ENCODE measurements at places on chromosomes 13 and 19.

- no peak for DNase-seq
Observed at GRCh38 chr19:11964496-11964857, 363 bp upstream of the ZNF763 start.

- no peak for DNase-seq
Observed at GRCh38 chr19:42203700-42204099, 13.8 kb downstream of the DEDD2 start.

DNA sequence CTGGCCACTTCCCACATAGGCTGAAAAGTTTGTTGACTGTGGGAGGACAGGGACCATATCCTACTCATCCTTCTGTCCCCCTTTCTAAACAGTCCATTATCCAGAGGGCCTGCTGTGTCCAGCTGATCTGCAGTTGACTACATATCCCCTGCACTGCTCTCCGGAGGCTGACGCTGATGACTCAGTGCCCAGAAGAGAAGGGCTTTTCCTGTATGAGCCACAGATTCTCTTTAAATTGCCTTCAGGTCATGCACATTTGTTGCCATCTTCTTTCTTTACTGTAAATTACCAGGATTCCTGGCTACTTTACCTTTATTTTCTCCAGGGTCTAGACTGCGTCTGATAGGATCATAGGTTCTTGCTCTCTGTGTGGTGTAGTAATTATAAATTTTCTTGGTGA is 125.2 kb downstream of the LACC1 start:
- peak; percentile 84 for DNase-seq

GRCh38 chr19:30662211-30662861 is 290.2 kb downstream of the ZNF536 start:
- peak; percentile 10 for DNase-seq

GRCh38 chr19:5037936-5038335 is 69.0 kb downstream of the KDM4B start:
- DNase-seq, result no peak

DNA sequence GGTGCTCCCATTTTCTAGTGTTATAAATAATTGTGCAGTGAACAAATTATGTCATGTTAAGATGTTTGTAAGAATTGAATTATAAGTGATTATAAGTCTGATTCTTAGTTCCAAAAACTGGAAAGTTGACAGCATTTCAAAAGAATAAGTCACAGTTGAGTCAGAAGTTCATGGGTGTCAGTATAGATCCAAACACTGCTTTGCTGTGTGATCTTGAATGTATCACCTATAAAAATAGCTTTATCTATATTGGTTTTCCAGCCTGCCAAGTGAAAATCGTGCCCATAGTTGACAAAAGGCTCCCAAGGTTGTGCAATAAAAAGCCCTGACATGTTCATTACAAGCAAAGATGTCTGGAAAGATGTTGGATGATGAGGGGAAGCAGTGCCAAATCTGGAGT is 336.0 kb downstream of the MTUS2 start:
- DNase-seq, result no peak

DNA sequence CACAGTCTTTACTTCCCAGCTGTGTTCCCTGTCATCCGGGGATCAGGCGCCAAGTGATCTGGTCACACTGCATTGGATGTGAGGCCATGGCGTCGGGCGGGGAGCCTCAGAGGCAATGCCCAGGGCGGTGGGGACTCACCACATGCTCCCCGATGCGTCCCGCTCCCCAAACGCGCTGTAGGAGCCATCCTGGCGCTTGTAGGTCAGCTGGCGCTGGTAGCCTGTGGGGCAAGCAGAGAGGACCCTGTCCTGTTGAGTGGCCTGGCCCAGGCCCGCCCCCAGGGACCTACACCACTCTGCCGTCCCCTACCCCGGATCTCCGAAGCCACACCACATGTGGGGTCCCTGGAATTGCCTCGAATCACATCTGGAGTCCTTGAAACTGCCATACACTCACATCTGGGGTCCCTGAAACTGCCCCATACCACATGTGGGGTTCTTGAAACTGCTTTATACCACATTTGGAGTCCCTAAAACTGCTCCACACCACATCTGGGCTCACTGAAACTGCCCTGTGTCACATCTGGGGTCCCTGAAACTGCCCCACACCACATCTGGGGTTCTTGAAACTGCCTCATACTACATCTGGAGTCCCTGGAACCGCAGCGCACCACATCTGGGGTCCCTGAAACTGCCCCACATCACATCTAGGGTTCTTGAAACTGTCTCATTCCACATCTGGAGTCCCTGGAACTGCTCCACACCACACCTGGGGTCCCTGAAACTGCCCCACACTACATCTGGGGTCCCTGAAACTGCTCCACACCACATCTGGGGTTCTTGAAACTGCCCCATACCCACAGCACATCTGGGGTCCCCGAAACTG is 33.2 kb downstream of the F2RL3 start:
- no peak for DNase-seq

- no peak for DNase-seq
Observed at GRCh38 chr13:41693434-41693833, 236.1 kb downstream of the RGCC start.

Data from iris pigment epithelial cell (primary cell).